Large intestine (tissue), 12 donors: ENCODE measurements at places on chromosomes 3 and 15. TPM values are rescaled to one million over a fixed set of nuclear protein-coding genes. Genes with fewer than 3 reads are reported as not detected.

DNA sequence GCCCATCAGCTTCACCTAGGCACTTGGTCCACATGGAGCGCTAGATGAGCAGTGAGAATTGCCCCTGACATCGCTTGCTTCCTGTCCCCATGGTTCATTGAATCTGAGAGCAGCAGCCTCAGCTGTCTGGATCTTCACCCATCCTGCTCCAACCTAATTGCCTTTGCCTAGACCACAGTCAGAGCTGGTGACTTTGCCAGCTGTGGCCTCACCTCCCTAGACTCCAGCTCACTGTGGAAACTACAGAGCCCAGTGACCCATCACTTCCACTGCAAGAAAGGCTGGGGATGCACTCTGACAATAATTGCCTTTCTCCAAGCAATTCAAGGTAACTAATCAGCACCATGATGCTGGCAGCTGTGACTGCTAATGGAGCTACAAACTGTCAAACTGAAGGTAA, 30.6 kb upstream of the SLC6A1 start:
- DNase-seq = no peak
- no peaks in the 10 kb centered on the region for H3K4me1 ChIP-seq
- H3K4me3 ChIP-seq = no peak overlapping the region

GRCh38 chr3:146106986-146107385, 54.0 kb downstream of the PLOD2 start:
- no peaks in the 10 kb centered on the region for H3K4me1 ChIP-seq
- H3K27ac ChIP-seq = no peak overlapping the region
- H3K4me3 ChIP-seq = no peak overlapping the region
- no peak for DNase-seq
- H3K36me3 ChIP-seq = peaks cover 30% of the 10 kb centered on the region

DNA sequence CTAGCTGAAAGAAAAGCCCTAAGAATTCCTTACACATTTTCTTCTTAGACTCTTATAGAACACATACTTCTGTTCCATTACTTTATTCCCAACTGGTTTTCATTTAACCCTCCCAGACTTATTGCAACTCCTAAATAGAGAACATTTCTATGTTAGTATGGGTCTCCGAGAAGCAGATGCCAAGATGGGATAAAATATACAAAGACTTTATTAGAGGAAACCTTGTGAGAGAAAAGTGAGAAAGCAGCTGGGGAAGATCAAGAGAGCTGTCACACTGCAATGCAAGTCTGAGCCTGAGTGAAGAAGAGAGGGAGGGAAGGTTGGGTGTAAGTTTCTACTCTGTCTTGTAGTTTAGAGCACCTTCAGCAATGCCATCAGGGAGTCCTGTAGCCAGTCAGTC, 979.3 kb downstream of the IGSF11 start:
- H3K4me1 ChIP-seq = no peaks in the 10 kb centered on the region
- H3K36me3 ChIP-seq = no peaks in the 10 kb centered on the region
- H3K27ac ChIP-seq = no peak overlapping the region
- H3K27me3 ChIP-seq = no peaks in the 10 kb centered on the region
- no peak overlapping the region for H3K4me3 ChIP-seq

DNA sequence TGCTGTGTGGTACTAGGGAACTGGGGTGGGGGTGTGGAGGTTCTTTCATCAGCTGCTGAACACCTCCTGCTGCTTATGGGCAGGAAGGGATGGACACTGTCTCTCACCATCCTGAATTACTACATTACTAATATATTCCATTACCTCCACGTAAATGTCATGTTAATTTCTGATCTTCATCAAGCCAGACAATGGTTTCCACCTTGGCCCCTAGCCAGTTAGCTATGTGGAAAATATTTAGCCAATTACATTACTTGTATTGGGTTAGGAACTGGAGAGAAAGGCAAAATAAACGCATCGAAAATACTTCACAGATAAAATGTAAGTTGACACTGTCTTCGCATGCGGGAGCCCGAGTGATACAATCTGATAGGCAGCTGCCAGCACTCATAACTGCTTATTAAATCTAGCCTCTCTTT, 95.1 kb downstream of the FOXP1 start:
- peaks cover 22% of the 10 kb centered on the region for H3K36me3 ChIP-seq
- no peaks in the 10 kb centered on the region for H3K4me1 ChIP-seq
- H3K4me3 ChIP-seq = no peak overlapping the region
- DNase-seq = no peak
- H3K27ac ChIP-seq = no peak overlapping the region
- H3K27me3 ChIP-seq = no peaks in the 10 kb centered on the region

DNA sequence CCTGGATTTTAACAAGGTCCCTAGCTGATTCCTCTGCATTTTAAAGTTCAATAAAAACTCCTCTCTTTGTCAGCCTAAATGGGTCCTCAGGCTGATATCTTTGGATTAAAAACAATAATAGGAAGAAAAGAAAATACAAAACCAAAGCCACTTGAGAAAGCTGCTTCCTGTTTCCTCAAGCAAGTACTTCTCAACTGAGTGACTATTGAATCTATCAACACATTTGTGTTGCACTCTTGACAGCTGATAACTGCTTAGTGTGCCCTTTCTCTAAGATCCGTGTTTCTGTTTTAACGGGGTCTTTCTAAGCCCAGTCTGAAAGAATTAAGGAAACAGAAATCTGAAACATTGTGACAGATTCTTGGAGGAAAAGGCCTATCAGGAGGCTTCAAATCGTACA, 410.7 kb downstream of the GRM7 start:
- H3K4me3 ChIP-seq = no peak overlapping the region
- H3K4me1 ChIP-seq = no peaks in the 10 kb centered on the region
- H3K27me3 ChIP-seq = no peaks in the 10 kb centered on the region
- no peak overlapping the region for H3K27ac ChIP-seq

DNA sequence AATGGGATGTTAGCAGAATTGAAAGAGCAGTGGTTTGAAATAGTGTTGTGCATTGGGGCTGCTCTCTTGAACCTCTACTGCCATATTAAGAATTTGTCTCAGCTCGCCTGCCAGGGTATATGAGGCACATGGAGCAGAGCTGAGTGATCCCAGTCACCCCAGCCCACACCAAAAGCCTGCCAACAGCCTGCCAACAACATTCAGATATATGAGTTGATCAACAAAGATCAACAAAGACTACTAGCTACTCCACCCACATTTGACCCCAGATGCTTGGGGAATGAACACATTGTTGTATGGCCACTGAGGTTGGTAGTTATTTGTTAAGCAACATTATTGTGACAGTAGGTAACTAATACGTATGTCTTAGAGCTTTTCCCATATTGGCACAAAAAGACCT, 570.9 kb upstream of the IL12A start:
- H3K4me1 ChIP-seq = no peaks in the 10 kb centered on the region
- DNase-seq = no peak
- no peaks in the 10 kb centered on the region for H3K27me3 ChIP-seq
- H3K27ac ChIP-seq = no peak overlapping the region
- no peaks in the 10 kb centered on the region for H3K36me3 ChIP-seq

DNA sequence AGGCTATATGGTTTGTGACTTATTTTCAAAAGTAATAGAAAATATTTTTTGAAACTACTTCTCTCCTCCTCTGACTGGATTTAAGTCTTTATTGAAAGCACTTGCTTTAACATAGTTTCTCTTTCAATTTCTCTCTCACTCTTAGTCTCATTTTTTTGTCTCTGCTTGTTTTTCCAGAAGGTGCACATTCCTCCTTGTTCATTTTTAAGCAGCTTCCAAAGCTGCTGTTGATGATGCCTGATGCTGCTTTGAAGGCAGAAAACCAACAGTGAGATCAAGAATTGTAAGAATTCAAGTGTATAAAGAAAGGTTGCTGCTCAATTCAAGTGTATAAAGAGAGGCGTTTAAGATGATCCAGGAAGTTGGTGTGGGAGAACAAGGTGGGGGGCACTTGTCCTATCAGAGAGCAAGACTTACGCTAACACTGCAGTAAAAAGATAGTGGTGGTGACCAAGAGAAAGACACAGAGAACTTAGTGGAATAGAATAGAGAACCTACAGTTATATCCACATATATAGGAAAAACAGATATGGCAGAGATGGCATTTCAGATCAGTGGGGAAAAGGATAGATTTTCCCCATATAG, 12.1 kb downstream of the NR2C2 start:
- H3K36me3 ChIP-seq = peaks cover 8% of the 10 kb centered on the region
- H3K4me1 ChIP-seq = no peaks in the 10 kb centered on the region
- H3K27me3 ChIP-seq = no peaks in the 10 kb centered on the region

- no peak for DNase-seq
- H3K27ac ChIP-seq = no peak overlapping the region
- H3K36me3 ChIP-seq = no peaks in the 10 kb centered on the region
- no peaks in the 10 kb centered on the region for H3K27me3 ChIP-seq
- no peak overlapping the region for H3K4me3 ChIP-seq
These were observed 40.9 kb upstream of the CCR2 start for GRCh38 chr3:46312991-46313390.

GRCh38 chr3:126152458-126152857, 27.9 kb downstream of the ALDH1L1 start:
- H3K4me3 ChIP-seq = no peak overlapping the region
- no peaks in the 10 kb centered on the region for H3K27me3 ChIP-seq
- no peaks in the 10 kb centered on the region for H3K4me1 ChIP-seq
- no peak overlapping the region for H3K27ac ChIP-seq

DNA sequence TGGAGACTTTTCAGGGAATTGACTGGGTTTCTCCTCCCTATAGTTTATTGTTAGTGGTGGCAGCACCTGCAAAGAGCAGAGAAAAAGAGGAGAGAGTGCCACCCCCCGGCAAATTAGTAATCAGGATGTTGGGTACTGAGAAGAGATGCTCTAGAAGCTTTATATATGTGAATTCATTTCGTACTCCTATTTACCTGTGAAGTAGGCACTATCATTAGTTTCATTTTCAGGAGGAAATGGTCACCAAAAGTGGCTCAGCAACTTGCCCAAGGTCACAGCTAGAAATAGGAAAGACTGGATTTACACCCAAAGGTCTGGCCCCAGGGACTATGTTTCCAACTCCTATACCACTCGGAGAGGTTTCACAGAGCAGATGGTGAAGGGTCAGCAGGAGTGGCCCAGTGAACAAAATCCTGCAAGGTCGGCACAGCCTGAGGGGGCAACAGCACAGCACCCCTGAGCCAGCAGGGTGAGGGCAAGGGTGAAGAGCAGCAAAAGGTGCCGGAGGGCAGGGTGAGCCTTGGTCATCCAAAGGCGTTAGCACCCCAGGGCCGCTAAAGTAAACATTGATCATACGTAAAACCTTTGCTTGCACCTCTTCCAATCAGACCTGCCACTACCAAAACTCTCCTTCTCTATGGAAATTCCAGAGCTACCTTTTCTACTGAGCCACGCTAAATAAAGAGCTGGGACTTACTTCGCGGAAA, 23.6 kb downstream of the VGLL4 start:
- H3K4me1 ChIP-seq = peaks cover 20% of the 10 kb centered on the region
- H3K36me3 ChIP-seq = no peaks in the 10 kb centered on the region
- DNase-seq = no peak
- H3K4me3 ChIP-seq = no peak overlapping the region
- no peaks in the 10 kb centered on the region for H3K27me3 ChIP-seq
- H3K27ac ChIP-seq = no peak overlapping the region

- no peaks in the 10 kb centered on the region for H3K27me3 ChIP-seq
- peak; percentile 52 for DNase-seq
- H3K36me3 ChIP-seq = no peaks in the 10 kb centered on the region
- H3K27ac ChIP-seq = peak overlapping the region; percentile 62
- peak overlapping the region; percentile 76 for H3K4me3 ChIP-seq
These were observed 697 bp downstream of the CHSY1 start for GRCh38 chr15:101250873-101251829.

DNA sequence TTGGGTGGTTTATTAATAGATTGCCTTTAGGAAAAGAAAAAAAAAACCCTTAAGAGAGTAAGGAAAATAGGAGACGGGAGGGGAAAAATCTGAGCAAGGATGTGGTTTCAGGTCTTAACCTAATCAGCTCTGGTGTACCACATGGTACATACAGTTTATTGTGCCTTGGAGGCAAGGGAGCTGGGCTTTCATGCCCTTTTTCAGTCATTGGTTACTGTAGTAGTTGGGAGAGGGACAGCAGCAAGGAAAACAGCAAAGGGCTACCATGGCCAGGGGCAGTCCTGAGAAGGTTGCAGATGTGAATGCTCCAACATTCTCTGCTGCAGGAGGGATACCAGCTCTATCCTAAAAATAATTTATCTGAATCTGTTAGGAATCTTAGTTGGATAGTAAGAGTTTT, 5.9 kb downstream of the CMC1 start:
- H3K27ac ChIP-seq = no peak overlapping the region
- H3K4me1 ChIP-seq = peaks cover 4% of the 10 kb centered on the region
- no peaks in the 10 kb centered on the region for H3K36me3 ChIP-seq
- DNase-seq = no peak

DNA sequence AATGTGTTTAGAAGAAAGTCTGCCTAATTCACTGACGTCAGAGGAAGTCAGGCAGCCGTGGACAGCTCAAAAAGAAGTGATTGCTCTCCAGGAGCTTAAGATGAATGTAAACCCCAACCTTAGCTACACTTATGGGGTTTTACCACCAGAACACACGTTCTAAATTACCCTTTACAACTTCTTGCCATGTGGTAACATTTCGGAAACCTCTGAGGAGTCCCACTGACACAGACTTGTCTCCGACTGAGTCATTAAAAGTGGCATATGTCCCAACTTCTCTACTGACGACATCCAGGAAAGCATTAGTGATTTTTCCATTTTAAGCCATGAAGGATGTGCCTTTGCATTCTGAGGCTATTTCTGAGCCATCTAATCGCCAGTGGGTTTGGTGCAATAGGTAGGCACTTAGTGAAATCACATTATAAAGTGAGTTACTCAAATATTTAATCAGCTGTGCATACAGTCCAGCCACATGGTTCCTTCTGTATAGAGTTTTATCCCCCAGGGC, 32.4 kb downstream of the C2CD4A start:
- H3K4me3 ChIP-seq = no peak overlapping the region
- no peak for DNase-seq
- no peaks in the 10 kb centered on the region for H3K27me3 ChIP-seq
- no peaks in the 10 kb centered on the region for H3K4me1 ChIP-seq
- no peak overlapping the region for H3K27ac ChIP-seq
- no peaks in the 10 kb centered on the region for H3K36me3 ChIP-seq

- DNase-seq = no peak
- H3K36me3 ChIP-seq = no peaks in the 10 kb centered on the region
These were observed 26.9 kb upstream of the AVEN start for GRCh38 chr15:34065941-34066340.

DNA sequence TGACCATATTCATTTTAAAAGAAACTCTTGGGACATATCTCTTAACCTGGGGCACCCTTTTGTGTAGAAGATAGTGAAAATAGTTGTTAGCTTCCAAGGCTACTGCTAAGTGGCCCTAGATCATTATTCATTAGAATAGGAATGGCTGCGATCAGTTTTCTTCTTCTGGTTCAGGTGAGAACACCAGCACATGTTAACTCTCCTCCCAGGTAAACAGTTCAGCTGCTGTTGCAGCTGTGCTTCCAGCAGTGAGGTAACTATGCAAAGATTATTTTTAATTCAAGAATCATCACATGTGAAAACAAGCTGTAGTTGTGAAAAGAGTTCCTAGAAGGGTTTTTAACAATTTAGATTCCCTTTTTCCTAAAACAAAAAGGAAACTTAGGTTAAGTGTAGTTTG, 43.3 kb downstream of the ZPLD1 start:
- no peak overlapping the region for H3K4me3 ChIP-seq
- H3K27me3 ChIP-seq = no peaks in the 10 kb centered on the region
- H3K4me1 ChIP-seq = no peaks in the 10 kb centered on the region
- no peaks in the 10 kb centered on the region for H3K36me3 ChIP-seq
- H3K27ac ChIP-seq = no peak overlapping the region

- H3K36me3 ChIP-seq = no peaks in the 10 kb centered on the region
- H3K4me1 ChIP-seq = no peaks in the 10 kb centered on the region
- no peak overlapping the region for H3K27ac ChIP-seq
- no peak overlapping the region for H3K4me3 ChIP-seq
These were observed 99.1 kb downstream of the UBE2E2 start for GRCh38 chr3:23302271-23302670.

SCG3 gene
- polyA plus RNA-seq = 10.0 TPM

ALDH1L1 gene
- 40.4 TPM for polyA plus RNA-seq

ECT2 gene
- 16.2 TPM for polyA plus RNA-seq

MKRN3 gene
- 0.91 TPM for polyA plus RNA-seq
